ENCODE measurements at places on chromosomes 11 and 22.

DNA sequence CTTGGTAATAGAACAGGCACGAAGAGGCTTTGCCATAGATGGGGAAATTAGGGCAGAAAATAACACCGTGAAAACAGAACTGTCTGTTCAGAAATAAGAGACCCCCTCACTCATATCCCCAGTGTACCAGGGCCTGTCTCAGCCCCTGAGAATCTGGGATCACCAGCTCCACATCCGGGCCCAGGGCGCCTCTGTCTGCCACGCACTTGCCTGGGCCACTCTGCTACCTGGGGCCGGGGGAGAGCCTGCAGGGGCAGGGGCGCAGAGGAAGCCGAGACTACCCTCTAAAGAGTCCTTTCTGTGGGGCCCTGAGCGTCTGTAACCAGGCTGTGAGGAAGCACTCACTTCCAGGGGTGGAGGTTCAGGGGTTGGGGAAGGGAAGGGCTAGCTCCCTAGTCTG is 19.8 kb downstream of the NECTIN1 start:
- DNase-seq, result no peak

DNA sequence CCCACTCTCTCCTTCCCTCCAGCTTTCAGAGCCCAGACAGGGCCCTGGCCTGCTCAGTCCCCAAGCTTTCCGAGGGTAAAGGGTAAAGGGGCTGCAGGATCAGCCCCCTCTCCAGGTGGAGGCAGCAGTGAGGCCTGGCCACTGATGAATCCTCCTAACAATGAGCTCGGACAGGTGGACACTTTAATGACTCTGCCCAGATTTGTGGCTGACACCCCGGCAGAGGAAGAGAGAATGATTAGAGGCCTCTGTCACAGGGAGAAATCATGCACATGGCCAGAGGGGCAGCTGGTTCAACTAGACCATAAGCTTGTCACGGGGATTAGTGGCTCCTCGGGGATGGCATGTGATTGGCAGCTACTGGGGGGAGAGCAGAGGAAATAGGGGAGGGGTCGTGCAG is 587.5 kb upstream of the B3GAT1 start:
- DNase-seq, result no peak

- DNase-seq, result no peak
Observed at GRCh38 chr11:134994431-134994830, 582.4 kb upstream of the B3GAT1 start.

- no peak for DNase-seq
Observed at GRCh38 chr22:45262931-45263462, 21.8 kb upstream of the UPK3A start.

GRCh38 chr11:61171907-61172306 is 10.7 kb upstream of the VPS37C start:
- no peak for DNase-seq

DNA sequence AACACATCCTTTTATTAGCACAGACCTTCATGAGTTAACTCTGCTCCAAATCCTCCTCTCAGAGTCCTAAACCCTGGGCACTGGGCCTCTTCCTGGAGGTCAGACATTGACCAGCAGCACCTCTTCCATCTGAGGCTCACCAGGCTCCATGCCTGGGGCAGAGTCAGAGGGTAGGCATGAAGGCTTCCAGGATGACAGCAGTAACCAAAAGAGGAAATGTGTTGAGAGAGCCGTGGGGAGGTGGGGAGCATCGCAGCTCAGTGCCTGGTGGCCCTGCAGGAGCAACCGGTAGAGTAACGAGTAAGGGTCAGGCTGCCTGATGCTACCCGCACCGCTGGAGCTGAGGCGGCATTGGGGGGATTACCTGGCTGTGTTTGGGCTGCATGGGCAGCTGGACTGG is 9.4 kb upstream of the NAV2 start:
- no peak for DNase-seq

- no peak for DNase-seq
Observed at GRCh38 chr22:19509191-19509590, 15.0 kb downstream of the CLDN5 start.
